NCI-H774 (cell line): ENCODE measurements at places on chromosomes 6 and 20.
A peak's percentile ranks its signal among the peaks of the same experiment; 100 is the strongest.

- DNase-seq: no peak
Measured at GRCh38 chr6:37473364-37474095, 26.2 kb downstream of the CCDC167 start.

- DNase-seq: no peak
Measured at GRCh38 chr6:128491100-128491581, 29.3 kb downstream of the PTPRK start.

- no peak for DNase-seq
Measured at GRCh38 chr6:136608991-136609390, 58.8 kb upstream of the MAP7 start.

- no peak for DNase-seq
Measured at GRCh38 chr6:71529769-71530168, 241.2 kb downstream of the OGFRL1 start.

GRCh38 chr20:1456300-1456699 is 10.3 kb downstream of the NSFL1C start:
- no peak for DNase-seq

DNA sequence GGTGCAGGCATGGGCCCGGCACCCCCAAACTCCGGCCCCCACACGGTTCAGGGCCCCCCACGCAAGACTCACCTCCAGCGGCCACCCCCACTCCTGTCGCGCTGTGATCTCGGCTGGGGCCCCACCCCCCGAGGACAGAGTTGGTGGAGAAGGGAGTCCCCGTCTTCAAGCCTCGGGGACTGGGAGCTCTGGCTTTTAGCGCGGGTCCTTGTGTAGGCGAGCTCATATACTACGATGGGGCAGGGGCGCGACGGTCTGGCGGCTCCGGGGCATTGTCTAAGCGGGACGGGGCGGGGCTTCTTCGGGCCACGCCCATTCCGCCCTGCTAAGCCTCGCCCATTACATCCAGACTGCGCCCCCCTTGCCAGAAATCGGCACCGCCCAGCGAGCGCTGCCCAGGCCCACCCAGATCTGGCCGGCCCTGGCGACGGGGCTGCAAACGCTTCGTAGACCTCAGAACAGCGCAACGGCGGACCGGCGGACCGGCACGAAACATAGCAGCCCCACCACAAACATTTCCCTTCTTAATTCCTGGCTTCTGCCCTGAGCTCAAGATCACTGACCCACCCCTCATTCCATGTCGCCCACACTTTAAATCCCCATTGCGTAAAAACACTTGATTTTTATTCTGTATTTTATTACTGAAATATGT is 1.0 kb upstream of the DDAH2 start:
- DNase-seq: peak; percentile 38

DNA sequence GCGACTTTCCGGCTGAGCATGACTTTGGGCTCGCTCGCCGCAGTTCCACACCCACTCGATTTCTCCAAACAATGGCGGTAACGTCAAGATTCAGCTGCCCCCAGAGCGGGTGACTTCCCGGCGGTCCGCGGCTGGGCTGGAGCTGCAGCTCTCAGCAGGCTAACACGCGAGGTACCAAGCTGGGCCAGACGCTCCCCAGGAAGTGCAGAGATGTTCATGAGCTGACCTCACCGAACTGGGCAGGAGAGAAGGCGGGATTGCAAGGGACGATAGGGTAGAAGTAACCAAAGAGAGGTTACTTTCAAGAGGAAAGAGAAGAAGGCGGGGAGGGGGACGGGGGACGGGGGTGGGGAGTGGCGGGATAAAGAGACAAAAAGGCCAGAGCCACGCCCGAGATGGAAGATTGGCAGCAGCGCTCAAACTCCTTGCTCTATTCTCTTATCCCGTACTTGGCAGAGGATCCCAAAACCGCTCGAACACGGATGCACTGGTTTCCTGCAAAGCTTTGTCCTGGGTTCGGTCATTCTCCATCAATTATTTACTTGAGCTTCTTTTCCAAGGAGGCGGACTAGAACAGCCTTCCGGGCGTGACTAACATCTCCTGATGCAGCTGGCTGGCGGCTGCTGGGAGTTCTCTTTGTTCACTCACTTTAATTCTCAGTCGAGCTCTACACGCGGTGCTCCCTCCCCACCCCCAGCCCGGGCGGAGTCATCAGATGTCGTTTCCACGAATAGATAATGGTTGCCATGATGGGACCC is at the start of gene MTCL3:
Gene MTCL3 (minus strand): TSS at position 626 of the 759 bp plus-strand sequence.
- peak; percentile 94 for DNase-seq
